ENCODE measurements at places on chromosomes 5 and 9.

DNA sequence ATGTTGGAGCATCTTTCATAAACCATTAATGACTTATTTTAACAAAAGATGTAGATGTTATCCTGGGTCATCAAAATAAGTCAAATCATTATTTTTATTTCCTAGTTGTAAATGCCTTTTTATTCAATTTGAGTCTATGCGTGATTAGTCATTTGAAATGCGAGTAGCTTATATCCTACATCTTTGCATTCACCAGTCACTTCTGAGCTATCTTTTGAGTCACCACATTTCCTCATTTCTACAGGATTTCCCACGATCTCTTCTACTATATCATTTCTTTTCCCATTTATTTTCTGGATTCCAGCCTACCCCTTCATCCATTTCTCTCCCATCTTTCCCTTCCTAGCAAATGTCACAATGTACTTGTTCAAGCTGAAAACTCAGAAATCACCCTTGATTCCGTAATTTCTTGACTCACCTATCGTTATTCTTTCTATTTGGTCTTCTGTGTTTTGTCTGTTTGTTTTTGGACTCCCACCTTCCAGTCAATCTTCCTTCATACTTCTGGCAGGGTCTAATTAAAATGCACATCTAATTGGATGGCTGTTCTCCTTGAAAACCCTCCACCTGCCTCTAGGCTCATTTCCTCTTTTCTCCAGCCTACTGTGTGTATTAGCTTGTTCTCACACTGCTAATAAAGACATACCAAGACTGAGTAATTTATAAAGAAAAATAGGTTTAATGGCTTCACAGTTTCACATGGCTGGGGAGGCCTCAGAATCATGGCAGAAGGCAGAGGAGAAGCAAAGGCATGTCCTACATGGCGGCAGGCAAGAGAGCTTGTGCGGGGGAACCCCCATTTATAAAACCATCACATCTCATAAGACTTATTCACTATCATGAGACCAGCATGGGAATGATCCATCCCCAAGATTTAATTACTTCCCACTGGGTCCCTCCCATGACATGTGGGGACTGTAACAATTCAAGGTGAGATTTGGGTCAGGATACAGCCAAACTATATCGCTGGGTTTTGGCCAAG is 112.4 kb downstream of the MEF2C start:
- no peak for DNase-seq

- no peak for DNase-seq
These were observed 7.5 kb upstream of the PHYHD1 start for GRCh38 chr9:128913048-128913900.

DNA sequence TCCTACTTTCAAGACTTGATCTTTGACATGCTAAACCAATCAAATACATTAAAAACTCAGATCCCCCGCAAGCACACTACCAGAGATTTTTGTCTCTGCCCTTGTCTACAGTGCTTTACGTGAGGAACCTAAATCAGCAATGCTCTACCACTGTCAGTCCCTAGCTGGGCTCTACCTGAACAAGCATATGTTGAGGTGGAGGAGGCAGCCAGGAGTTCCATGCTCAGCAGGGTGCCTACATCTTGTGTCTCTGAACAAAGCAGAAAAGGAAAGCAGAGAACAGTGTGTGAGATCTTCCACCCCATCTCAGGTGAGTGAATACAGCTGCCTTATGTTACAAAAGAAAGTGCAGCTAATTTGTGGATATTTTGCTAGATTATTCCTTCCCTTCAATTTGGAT is 255.0 kb downstream of the NDUFS4 start:
- DNase-seq: no peak

DNA sequence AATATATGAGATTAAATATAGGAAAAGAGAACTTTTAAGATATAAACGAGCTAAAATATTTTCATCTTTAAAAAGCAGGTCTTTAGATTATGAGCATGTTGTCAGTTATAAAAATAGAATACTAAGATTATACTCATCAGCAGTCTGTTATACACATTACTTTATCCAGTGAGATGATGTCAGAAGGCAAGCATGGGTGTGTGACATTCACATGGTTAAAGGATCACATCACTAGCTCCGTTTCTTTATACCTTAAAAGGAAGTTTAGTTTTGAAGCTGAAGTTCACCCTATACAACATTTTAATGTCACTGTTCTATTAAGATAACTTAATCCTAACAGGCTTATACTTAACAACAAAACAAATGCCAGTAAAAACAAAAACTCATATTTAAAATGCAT is 59.6 kb downstream of the RICTOR start:
- DNase-seq: no peak

DNA sequence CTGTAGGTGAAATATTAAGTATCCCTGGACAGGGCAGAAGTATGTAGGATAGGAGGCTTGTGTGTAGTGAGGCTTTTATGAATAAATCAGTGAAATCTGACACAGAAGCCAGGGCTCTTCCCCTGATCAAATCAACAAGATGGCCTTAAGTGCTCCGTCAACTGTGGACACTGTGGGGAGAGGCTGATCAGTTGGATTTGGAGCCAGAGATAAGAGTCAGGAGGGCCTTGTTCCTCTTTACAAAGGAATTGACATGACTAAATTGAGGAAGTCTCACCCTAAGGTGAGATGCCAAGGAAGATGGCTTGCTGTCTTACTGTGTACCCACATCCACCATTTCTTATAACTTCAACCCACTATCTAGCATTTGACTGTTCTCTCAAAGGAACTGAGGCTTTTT is 91.6 kb upstream of the PRRC1 start:
- DNase-seq: no peak

All from activated CD4-positive, alpha-beta T cell treated with anti-CD3 and anti-CD28 coated beads, Interleukin-2, Interleukin-6, amounts not matched to agents 100 ng/mL and 50 ng/mL, durations not matched to agents 16 hours and 8 hours (primary cell).